ENCODE measurements at places on chromosomes 1 and 21.

DNA sequence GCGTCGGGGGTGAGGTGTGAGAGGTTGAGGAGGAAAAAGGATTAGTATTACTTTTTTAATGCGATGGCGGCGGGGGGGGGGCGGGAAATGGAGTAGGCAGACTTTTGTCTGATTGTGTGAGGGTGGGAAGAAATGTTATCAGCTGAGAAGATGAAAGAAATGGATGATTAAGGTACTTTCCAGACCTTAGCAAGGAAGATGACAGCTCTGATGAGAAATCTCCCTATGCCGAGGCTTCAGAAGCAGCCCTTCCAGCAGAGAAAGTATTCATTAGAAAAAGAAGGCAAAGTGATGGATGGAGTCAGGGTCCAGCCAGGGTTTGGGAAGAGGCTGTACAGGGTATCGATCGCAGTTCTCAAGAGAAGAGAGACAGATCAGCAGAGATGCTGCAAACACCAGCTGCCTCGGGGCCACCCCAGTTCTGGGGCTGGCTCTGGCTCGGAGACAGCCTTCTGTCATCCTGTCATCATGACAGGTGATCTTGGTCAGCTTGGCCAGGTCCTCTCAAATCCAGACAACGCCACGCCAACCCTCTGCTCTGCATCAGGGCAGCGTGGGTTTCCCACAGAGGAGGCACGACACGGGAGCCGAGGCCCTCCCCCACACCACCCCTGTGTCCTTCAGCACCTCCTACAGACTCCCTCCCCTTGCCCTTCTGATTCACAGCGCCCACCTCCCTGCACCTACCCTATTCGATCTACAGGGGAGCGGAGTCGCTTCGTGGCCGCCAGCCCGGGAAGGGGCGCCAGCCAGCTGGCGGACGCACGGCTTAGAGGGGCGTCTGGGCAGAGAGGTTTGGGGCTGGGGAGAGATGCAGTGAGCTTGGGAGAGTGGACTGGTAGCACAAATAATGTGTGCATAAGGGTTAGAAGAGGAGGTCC is 674 bp upstream of the ATXN7L2 start:
- no peak for DNase-seq

GRCh38 chr1:54081306-54082270 is 28.2 kb downstream of the TCEANC2 start:
- peak; percentile 79 for DNase-seq

DNA sequence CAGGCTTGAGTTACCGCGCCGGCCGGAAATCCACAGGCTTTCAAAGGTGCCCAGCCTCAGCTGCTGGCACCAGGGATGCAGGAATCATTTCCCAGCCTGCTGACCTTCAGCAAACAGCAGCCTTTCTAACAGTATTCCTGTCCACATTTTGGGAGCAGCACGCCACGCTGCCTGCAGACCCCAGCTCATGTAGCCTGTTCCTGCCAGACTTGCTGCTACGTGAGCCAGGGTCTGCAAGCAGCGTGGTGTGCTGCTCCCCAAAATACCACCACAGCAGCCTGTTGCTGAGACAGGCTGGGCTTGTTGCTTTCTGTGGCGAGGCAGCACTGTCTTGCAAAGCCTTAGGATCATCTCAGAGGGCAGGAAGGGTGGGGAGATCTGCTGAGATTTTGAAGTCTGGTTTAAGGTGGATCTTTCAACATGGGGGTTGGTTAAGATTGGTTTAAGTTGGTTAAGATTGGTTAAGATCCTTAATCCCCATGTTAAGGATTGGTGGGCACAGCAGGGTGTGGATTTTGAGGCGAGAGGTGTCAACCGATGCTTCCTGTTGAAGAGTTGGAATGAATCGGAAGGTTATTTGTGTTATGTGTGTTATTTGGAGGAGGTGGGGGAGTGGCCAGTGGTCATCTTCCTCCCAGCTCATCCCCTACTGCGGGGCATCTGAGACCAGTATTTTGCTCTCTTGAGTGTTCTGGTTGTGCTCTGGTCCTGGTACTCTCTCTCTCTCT is 12.9 kb downstream of the FAAH start:
- DNase-seq = no peak

- no peak for DNase-seq
Observed at GRCh38 chr1:63966016-63966415, 192.2 kb downstream of the ROR1 start.

- DNase-seq = no peak
Observed at GRCh38 chr1:203462878-203463277, 12.7 kb upstream of the PRELP start.

GRCh38 chr1:155077758-155078445 is 735 bp upstream of the EFNA3 start:
- no peak for DNase-seq

- DNase-seq = no peak
Observed at GRCh38 chr1:12148160-12148957, 18.4 kb upstream of the TNFRSF1B start.

DNA sequence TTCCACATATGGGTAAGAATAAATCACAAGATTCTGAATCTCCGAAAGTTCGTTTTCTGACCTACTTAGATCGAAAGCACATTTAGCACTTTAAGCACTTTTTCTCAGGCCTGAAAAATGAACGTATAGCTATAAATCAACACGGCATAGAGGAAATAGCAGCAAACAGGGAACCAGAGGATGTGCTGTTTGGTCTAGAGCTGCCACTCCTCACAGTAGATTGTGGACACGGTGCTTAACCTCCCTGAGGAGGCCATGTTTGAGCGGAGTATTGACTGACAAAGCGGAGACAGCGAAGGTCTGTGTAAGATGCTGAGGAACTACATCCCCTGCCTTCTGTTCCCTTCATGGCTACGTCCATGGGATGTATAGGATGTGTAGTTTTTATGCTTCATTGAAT is 452.8 kb upstream of the NCAM2 start:
- no peak for DNase-seq

GRCh38 chr1:41560931-41561330 is 76.4 kb upstream of the EDN2 start:
- no peak for DNase-seq

DNA sequence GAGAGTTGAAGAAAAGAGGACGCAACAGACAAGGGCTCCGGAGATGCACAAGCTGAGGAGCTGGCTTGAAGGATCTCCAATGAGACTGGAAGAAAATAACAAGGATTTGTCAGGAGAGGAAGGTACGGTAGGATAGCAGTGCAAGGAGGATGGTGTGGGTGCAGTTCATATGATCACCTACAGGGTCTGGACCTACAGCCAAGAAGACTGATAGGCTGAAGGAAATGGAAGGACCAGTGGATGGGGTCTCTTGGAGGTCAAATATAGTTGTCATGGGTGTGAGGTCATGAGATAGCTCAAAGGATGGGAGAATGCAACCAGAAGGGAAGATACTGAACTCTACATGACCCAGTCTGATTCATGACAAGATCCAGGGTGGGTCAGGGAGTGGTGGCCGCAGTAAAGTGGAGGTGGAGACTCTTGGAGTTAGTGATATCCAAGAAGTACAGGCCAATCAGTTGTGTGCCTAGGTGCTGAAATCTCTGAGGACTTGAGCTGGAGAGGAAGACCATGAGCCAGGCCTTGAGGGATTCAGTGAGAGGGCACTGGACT is 15.3 kb upstream of the KANK4 start:
- DNase-seq = no peak

DNA sequence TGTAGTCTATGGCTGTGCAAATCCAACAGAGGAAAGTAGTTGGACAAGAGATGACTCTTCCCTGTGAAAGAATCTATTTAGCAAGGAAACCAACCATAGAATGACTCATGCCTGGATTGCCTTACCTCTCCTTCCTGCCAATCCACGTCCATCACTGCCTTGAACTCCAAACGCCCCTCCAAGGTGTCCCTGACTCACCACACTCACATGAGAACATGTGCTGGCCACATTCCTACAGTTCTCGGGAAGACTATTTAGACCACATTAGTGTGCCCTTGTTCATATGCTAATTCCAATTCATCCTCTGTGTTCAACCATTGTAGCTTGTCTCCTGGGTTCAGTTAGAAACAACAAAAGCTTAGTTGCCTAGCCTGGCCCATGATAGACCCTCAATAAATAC is 157.3 kb downstream of the SLC30A10 start:
- no peak for DNase-seq

DNA sequence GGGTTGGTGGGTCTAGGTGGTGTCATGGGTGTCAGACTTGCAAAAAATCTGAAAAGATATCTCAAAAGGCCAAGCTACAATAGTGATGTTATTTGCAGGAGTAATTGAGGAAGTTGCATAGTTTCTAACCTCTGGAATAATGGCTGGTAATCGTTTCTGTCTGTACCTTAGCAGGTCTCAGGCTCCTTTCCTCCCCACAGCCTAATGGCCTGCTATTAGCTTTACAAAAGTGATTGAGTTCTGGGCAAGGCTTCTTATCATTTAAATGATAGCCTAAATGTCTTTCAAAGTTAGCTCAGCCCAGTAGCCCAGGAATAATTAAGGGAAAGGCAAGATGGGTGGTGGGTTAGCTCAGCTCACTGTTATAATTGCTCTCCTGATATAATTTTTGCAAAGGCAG is 37.7 kb upstream of the IGSF5 start:
- DNase-seq = no peak

DNA sequence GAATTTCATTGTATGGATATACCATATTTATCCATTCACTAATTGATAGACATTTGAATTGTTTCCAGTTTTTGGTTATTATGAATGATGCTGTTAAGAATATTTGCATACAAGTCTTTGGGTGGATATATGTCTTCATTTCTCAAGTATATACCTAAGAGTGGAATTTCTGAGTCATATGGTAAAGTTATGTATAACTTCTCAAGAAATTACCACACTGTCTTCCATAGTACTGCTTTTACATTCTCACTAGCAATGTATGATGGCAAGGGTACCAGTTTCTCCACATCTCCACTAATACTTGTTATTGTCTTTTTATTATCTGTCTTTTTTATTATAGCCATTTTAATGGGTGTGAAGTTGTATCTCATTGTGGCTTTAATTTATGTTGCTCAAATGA is 74.6 kb upstream of the TENT5C start:
- DNase-seq = no peak

DNA sequence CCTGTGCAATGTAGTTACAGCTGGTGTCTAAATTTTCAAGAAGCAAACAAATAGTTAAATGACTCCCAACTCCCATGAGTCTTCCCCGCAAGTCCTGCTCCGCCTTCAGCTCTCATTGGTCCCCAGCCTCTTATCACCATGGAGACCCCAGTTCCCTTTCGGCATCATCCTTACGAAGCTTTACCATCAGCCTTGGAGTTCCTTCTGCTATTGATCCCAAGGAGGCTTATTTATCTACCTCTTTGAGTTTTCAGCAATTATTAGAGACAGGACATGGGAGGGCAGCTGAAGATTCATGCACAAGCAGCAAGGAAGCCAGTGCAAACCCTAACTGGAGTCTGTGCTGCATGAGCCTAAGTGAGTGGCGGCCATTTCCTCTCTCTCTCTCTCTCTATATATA is 12.3 kb downstream of the KCNA2 start:
- DNase-seq = no peak

DNA sequence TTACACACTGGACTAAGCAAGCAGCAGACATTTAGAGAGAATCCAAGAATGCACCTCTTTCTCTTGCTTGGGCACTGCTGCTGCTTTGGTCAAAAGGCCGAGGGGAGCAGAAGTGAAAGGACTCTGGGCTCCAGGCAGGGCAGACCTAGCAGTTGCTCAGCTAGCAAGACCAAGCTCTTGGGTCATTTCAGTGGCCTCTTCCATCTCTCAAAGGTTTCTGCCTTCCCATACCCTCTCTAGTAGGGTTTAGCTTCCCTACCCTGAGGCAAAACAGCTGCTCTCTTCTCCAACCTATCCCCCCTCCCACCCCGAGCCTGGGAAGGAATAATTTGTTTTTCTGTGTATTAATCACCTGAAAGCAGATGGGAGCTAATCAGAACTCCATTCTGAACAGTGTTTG is 25.8 kb downstream of the TFAP2E start:
- no peak for DNase-seq

DNA sequence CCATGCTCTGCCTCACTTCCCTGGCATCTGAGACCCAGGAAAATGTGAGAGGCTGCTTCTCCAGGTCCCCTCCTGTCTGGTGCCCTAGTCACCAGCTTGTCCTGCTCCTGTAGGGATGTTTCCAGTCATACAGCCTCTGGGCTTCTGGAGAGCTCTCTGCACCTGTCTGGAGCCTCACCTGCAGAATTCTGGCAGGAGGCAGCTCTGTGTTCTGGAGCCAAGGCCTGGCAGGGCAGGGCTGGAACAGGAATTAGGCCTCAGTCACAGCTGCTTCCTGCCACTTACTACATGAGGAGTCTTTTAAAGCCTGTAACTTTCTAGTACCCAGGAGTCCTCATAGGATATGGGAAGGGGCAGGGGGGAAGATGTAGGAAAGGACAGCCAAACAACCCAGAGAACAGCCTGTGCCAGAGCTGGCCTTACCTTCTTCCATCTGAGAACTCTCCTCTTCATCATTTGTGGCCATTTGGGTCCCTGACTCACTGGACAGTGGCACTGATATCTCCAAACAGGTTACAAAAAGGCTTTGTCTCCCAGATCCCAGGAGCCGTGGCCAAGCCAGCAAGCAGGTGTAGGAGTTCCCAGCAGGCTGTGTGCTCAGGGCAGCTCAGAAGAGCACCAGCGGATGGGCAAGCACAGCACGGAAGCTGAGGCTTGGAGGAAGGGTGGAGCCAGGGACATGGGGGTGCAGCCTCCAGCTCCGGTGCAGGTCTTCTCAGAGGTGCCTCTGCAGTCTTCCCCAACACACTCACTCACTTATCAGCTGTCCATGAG is 31.4 kb upstream of the ARTN start:
- DNase-seq = no peak

- DNase-seq = peak; percentile 49
Observed at GRCh38 chr1:241638909-241639622, 1.1 kb downstream of the CHML start.
